NCI-H226 (cell line): ENCODE measurements at places on chromosomes 7 and 10.
A peak's percentile ranks its signal among the peaks of the same experiment; 100 is the strongest.

GRCh38 chr10:45053569-45054100, 52.9 kb downstream of the ZNF22 start:
- DNase-seq = no peak

GRCh38 chr10:51020200-51020599, 54.1 kb upstream of the PRKG1 start:
- no peak for DNase-seq

GRCh38 chr10:4196183-4196582, 411.2 kb upstream of the KLF6 start:
- DNase-seq = no peak

- DNase-seq = peak; percentile 45
Measured at GRCh38 chr10:43203448-43204041, 63.3 kb downstream of the RASGEF1A start.

DNA sequence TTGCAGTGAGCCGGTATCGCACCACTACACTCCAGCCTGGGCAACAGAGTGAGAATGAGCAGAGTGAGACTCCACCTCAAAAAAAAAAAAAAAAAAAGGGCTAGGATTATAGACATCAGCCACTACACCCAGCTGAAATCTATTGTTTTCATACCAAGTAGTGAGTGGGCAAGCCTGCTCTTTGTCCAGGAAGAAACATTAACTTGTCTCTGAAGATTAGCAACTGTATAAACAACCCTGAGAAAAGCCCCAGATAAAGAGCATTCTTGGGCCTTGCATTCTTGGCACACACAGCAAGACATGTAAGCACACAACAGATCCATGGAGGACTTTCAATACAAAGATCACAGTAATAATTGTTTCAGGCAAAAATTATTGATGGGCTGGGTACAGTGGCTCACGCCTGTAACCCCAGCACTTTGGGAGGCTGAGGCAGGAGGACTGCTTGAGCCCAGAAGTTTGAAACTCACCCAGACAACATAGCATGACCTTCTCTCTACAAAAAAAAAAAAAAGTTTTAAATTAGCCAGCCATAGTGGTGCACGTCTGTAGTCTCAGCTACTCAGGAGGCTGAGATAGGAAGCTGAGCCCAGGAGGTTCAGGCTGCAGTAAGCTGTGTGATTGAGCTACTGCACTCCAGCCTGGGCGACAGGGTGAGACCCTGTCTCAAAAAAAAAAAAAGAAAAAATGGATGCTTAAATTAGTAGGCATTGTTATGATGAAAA, 4.4 kb downstream of the PSPH start:
- peak; percentile 64 for DNase-seq

- DNase-seq = no peak
Measured at GRCh38 chr10:80555415-80555814, 17.7 kb downstream of the SH2D4B start.

DNA sequence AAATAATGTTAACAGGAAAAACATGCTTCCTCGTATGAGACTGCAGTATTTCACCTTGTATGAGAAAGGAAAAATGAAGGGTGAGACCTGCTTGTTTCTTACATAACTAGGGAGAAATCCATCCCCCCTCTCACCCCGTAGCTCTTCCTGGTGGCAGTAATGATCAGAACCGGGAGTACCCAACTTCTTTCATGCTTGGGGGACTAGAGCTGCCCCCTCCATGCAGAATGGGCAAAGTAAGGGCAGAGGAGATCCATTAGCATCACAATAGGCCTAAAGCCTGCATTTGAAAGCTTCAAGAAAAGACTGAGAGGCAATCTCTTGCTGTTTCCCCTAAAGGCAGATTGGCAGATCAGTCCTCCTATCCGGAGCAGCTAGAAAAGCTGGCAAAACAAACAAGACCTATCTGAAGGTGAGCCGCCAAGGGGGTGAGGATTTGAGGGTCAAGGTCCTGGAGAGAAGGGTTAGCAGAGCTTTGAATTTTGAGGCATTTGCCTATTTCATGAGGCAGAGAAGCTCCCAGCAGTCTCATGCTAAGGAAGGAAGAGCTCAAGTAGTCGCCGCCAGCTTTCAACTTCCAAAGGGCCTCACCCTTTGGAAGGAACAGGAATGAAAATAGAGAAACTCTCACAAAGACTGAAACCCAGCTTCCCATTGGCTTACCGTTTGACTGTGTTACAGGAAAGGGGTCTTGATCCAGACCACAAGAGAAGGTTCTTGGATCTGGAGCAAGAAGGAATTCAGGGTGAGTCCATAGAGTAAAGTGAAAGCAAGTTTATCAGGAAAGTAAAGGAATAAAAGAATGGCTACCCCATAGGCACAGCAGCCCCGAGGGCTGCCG, 36.2 kb downstream of the BAG3 start:
- no peak for DNase-seq

GRCh38 chr7:42740408-42740807, 171.5 kb downstream of the C7orf25 start:
- peak; percentile 25 for DNase-seq

GRCh38 chr7:54166419-54166818, 375.8 kb upstream of the VSTM2A start:
- no peak for DNase-seq

GRCh38 chr10:70698211-70698610, 25.9 kb downstream of the ADAMTS14 start:
- no peak for DNase-seq

DNA sequence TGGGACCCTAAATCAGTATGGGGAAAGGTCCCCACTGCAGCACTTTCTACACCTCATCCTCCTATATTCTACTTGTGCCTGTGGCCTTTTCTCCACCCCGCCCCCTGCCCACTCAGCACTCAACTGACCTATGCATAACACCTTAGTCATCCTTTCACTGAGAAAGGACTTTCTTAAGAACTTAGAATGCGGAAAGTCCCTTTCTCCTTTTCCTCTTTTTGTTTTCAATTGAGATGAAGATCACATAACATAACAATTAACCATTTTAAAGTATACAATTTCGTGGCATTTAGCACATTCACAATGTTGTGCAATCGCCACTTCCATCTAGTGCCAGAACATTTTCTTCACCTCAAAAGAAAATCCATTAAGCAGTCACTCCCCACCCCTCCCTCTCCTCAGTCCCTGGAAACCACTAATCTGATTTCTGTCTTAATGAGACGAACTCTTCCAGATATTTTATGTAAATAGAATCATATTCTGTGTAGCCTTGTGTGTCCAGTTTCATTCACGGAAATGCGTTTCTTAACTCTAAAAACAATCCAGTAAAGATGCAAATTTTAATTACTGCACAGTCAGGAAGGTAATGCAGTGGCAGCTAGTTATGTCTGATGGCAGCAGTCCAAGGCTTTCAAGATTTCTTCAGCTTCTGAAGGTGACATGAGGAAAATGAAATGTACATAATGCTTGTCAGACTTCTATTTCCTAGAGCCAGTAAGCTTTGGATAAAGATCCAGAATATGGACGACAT, 41.7 kb downstream of the FAS start:
- DNase-seq = peak; percentile 61

DNA sequence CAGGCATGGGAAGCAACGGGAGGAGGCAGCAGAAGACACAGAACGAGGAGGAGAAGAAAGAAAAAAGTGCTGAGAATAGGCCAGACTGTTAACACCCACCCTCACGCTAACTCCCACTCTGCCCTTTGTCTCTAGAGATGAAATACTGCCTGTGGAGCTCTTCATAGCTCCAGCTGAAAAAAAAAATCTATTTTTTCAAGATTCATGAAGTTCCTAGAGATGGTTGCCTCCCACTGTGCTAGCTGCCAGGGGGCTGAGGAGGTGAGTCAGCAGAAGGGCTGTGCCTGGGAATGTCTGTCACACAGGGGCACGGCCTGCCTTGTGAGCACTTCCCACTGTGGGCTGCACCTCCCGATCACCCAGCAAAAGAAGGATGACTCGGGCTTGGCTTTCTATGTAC, 144.5 kb downstream of the RNF216 start:
- peak; percentile 96 for DNase-seq

GRCh38 chr7:36663481-36663880, 60.8 kb downstream of the AOAH start:
- DNase-seq = no peak

DNA sequence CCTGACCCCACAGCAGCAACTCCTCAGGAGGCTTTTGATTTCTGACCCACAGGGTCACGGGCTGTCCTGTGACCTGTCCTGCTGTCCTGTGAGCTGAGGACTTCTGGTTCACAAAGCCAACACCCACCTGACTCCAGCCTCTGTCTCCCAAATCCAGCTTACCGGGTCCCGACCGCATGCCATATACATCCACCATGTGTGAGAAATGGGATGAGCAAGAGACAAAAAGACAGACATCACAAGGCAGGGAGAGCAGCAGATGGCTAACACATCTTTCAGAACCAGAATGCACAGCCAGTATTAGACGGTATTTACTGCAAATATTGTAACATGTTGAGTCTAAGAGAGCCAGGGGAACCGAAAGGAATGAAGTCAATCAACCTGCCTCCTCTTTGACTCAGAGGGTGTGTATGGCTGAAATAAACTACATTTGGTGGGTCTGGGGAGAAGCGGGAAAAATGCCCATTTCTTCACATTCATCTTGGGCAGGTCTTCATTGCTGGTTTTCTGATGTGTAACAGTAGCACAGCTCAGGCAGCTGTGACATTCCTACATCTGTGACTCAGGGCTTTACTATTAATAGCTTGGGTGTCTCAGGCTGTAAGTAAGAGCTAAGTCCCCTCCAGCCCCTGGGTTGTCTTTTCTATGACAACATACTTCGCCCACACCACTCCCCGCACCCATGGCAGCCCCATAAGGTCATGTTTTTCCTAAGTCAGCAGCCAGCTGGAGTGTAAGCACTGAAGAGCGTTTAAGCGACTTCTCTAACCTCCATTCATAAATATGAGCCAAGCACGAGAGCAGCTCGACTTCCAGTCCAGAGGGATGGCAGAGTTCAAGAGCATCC, 25.0 kb downstream of the ABLIM1 start:
- no peak for DNase-seq

- no peak for DNase-seq
Measured at GRCh38 chr7:82567356-82567755, 123.8 kb upstream of the CACNA2D1 start.

DNA sequence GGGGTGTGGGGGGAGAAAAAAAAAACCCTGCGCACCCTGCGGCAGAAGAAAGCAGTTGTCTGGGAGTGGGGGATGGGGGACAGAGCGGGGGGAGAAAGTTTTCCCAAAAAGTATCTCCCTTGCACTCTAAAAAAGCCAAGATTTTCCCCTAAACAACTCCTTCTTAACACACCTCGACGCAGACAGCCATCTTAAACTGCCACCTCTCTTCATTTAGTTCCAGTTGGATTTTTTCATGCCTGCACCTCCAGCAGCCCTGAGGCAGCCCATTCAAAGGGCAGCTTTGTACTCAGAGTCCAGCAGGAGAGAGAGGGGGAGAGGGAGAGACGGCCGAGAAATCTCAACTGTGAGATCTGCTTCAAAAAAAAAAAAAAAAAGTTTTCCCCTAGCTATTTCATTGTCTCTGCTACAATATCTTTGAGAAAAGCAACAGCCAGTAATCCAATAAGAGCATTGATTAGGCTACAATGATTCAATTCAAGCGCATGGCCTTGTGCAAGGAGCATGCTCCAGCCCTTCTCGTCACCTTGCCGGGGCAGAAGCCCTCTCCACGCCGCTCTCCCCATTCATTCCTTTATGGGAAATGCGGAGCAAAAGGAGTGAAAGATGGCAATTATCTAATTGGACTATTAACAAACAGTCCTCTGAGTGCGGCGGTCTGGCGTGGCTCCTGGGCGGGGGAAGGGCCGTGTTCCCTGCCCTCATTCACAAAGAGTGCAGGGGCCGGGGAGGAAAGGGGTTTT, 939 bp upstream of the VAX1 start:
- no peak for DNase-seq

DNA sequence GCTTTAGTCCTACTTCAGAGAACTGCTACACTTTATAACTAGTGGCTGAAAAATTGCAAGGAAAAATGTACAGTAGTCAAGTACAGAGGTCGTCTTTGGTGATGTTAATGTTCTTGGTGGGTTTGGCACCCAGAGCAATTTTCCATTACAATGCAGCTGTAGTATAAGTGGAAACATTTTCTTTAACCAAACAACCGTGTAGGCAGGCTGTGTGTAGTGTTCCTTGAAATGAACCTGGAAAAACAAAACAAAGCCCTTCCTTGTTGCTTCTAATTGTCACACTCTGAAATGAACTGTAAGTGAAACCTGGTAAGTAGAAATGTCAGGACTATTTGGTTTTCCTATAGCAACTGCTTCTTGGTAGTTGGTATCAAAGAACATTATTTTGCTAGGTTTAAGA, 256.9 kb downstream of the MDFIC start:
- no peak for DNase-seq

DNA sequence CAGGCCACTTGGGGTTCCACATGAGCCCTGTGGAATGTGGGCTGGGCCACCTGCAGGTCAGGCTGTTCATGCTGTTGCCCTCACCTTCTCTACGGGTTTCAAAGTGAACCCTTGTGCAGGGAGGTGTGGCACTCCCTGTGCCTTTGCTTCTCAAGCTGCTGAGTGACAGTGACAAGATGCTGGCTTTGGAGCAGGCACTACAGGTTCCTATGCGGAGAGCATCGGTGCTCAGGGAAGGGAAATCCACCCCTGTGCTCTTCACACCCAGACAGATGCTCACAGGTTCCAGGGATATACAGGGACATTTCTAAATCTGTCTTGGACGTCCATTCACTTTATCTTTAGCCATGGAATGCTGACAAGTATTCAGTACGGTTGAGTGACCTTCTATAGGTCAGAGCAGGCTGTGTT, 1005.0 kb downstream of the LRMDA start:
- no peak for DNase-seq

DNA sequence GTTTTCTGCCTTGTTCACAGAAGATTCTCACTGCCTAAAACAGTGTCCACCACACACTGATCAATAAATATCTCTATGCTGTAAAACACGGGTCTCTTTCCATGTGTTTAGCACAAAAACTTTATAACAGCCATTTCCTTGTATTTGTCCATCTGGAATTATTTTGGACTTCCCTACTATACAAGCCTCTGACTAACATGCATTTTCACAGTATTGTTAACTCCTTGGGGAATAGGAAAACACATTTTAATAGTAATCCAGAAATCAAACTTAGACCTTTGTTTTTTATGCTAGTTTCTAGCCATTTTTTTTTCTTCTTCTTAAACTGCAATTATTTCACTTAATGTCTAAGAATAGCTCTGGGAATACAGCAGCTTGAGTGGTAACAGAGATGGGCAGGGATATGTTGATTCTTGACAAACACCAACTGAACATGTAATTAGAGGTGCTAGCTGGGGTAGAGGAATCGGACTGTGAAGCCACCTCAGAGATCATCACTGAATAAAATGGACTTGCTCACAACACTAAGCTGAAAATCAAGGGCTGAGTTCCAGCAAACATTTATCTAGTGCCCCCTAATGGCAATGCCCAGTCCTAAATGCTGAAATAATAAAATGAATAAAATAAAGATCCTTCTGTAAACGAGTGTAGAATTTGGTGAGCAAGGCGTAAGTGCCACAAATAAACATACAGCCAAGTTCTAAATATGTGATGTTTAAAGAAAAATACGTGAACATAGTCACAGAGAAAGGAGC, 593.1 kb downstream of the SORCS1 start:
- DNase-seq = no peak

GRCh38 chr7:57308631-57309408, 141.2 kb upstream of the ZNF716 start:
- DNase-seq = no peak

GRCh38 chr10:110141185-110141584, 66.2 kb upstream of the MXI1 start:
- DNase-seq = peak; percentile 22
